Pancreas (tissue), 10 donors: ENCODE measurements at places on chromosomes 5 and 9.

- no peak for DNase-seq
These were observed 4.8 kb upstream of the CDH10 start for GRCh38 chr5:24649531-24649930.

DNA sequence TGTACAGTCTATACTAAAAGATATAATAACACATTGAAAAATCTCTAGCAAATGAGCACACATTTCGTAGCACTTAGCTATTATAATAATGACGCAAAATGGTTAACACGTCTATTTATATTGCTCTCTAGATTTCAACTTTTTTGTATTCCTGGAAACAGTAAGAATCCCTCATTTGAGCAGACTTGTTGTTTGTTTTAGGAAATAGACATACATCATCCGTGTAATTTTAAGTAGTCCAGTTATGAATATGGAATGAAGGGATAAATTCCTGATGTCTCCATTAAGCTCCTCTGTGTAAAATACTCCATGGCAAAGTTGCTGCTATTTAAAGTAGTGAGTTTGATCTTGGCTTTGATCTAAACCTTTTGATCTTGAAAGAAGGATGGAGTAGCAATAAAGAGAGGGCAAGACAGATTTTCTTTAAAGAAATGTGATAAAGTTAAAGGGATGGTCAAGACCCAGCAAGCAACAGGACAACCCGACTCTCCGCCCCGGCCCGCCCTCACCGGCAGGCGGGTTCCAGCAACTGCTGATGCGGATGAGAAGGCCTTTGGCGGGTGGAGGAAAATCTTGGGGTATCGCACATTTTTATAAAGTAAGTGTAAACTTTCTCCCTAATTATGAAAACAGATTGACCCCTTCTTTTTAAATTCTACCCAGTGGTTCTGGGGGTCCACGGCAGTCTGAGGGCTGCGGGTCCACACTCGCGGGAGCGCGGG lies 277.4 kb downstream of the AOPEP start:
- DNase-seq = no peak

- DNase-seq = no peak
These were observed 20.2 kb downstream of the ATPSCKMT start for GRCh38 chr5:10229306-10230048.

DNA sequence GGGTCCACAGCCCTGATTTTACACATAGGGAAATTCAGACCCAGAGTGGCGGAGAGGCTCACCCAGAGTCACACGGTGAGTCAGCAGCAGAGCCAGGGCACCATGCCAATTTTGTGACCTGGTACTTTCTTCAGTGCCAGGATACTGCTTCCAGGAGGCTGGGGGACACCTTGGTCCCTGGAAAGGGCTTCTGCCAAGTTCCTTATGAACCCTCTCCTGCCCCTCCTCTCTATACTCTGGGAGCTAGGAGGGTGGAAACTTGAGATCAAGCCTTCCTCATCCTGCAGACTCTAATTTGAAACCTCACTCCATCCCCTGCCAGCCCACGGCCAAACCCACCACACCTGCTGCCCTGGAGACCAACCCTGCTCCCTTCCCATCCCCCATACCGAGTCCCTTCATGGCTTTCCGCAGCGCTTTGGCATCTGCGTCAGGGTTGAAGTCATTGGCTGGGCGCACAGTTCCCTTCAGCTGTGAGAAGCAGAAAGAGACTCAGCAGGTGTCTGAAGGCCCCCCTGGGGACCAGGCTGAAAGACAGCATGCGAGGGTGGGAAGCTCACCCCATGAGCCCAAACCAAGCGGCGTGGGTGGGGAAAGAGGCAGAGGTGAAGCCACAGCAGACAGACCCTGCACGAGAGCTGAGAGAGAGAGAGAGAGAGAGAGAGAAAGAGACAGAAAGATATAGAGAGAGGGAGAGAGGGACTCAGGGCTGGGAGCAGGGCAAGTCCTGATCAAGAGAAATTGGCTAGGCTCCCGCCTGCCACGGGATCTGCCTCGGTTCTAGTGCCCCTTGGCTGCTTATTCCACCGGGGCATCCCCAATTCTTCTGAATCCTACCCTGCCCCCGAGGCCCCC lies 33.5 kb downstream of the ANXA6 start:
- DNase-seq = peak; percentile 88

- DNase-seq = no peak
These were observed 106.0 kb downstream of the CAAP1 start for GRCh38 chr9:26786564-26786963.

GRCh38 chr5:168693297-168693696 lies 114.1 kb upstream of the PANK3 start:
- no peak for DNase-seq

GRCh38 chr9:19992556-19992955 lies 203.7 kb upstream of the SLC24A2 start:
- DNase-seq = no peak

DNA sequence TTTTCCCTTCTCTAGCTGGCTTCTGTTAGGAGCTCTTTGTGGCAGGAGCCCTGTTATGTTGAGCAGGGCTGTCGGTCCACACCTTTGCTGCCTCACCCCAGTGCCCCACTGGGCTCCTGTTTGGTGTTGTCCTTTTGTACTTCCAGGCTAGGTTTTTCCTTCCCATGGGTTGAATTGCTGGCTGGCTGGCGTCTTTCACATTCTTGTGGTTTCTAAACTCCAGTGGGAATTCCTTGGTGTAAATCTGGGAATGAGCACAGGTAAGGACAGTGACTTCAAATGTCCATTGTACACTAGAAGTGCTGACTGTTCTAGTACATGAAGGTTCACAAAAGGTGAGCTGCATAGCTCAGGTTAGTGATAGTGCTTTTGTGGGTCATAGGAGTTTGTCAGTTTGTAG lies 30.4 kb downstream of the RASGRF2 start:
- no peak for DNase-seq

DNA sequence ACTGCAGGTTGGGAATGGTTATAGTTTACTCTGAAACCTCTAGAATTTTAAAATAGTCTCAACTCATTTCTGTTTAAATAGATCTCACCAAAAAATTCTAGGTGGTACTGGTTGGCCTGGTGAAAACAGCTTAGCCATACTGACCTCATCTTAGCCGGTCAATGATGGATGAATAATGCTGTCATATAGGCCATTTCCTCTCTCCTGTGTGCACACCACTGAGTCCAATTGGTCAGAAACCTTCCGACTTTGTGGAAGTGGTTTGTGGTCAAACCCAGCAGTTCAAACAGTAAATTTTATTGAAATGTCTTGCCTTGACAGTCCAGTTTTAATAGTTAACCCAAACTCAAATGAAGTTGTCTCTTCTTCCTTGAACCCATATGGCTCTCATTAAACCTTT lies 98.6 kb downstream of the GIN1 start:
- DNase-seq = no peak

DNA sequence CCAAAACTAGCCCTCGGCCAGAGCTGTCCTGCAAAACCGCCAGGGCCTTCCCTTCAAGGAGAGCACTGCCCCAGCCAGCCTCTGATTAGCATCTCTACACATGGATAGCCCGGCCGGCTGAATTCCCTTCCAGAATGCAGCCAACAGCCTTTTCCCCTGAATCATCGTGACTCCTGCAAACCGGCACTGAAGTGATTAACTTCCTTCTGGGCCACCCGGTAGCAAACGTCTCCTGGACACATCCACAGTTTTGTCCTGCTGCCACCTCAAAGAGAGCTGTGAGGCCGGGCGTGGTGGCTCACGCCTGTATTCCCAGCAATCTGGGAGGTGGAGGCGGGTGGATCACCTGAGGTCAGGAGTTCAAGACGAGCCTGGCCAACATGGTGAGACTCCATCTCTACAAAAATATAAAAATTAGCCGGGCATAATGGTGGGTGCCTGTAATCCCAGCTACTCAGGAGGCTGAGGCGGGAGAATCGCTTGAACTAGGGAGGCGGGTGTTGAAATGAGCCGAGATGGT lies 21.1 kb upstream of the EEIG1 start:
- DNase-seq = no peak

- no peak for DNase-seq
These were observed 135.6 kb downstream of the NTRK2 start for GRCh38 chr9:84804951-84805694.

DNA sequence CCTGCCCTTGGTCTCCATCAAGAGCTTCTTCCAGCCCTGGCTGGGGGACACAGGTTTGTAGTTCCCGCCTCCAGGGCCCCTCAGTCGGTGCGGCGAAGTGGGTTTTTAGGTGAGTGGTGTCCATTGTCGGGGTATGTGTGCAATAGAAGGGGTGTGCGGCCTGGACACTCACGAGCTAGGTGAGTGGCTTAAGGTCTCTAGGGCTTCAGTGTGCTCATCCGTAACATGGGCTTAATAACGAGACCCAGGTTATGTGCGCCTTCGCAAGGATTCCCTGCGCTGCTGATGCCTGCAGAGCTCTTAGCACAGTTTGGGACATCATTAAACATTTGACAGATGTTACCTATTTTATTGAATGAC lies 656 bp downstream of the CEP78 start:
- no peak for DNase-seq

- no peak for DNase-seq
These were observed 71.8 kb upstream of the NFIL3 start for GRCh38 chr9:91495450-91495849.

DNA sequence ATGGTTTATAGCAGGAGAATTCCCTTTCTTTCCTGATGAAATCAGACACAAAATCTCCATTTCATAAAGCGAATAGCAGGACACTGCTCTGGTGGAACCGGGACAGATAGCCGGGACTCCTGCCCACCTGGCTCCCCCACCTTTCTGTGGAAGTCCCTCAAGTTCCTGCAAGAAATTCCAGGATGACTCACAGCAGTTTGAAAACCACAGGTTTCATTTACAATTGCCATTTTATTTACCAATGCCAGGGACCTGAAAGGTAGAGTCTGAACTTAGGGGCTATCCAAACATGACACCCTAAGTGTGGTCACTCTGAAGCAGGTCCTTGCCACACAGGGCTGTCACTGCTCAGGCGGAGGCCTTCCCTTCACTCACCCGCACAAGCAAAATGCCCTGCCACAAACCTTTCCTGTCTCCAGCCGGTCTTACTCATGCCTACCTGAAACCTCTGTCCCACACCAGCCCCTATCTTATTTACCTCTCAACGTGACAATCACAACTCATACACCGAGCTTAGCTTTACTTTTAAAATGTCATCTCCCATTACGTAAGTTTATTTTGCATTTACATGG lies 63.3 kb upstream of the TAF1L start:
- no peak for DNase-seq

GRCh38 chr5:149638546-149639241 lies 57.4 kb downstream of the ARHGEF37 start:
- no peak for DNase-seq

- DNase-seq = no peak
These were observed 73.7 kb downstream of the VPS13A start for GRCh38 chr9:77251050-77251449.

DNA sequence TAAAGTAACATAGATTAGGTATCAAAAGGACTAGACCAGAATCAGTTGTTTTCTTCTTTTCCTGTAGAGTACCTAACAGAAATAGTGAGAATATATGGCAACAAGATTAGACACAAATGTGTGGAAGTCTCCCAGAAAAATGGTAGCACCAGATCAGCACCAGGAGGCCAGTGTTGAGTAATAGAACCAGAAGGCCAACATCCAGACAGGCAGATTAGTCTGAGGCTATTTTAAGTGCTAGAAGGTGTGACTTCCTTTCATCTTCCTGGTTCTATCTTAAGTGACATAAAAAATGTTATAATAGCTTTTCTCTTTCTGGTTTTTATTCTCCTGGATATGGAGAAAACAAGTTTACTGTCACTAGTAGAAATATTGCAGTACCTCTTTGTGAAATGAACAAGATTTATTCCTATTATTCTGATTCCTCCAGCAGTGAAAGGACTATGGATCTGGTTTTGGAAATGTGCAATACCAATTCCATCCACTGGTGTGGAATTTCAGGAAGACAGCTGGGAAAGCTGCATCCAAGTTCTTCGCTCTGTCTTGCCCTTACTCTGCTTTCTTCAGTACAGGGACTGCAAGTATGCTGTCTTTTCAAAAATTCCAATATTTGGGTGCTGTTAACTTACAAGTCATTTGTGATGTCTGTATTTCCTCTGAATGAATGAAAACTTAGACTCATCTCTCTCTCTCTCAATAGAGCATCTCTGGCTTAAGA lies 39.1 kb downstream of the SHLD3 start:
- no peak for DNase-seq

DNA sequence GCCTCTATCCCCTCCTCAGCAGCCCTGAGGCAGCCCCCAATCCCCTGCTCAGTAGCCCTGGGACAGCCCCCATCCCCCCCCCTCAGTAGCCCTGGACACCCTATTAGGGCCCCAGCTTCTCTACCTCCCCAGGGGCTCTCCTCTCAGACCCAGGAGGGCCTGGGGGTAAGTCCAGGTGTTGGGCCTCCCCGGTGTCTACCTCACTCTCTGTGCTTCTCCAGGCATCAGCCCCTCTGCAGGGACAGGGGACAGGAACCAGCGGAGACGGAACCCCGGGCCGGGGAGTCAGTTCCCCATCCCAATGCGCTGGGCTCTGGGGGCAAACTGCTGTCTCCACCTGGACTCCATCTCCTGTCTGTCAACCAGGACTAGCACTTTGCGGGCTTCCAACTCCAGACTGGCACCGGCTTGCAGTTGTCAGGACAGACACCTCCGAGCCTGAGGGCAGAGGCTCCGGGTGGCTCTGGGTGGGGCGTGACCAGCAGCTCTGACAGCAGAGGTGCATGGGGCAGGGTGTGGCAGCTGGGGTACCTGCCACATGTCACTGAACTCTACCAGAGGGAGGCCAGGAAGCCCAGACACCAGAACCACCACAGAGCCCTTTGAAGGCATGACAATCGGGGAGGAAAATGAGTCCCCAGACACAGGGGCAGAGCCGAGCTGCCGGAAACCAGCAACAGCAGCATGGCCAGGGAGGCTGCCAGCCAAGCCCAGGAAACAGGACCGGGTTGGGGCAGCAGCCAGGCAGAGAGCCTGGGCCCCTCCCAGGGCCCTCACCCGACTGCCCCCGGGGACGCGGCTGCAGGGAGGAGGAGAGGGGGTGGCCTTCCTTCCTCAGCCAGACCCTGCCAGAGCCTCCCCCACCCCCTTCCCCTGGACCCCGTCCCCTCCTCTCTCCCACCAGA lies 17.7 kb upstream of the UBAC1 start:
- DNase-seq = no peak

GRCh38 chr9:37942621-37943344 lies 38.9 kb upstream of the SLC25A51 start:
- no peak for DNase-seq

- DNase-seq = peak; percentile 51
These were observed 68.7 kb upstream of the ZNF618 start for GRCh38 chr9:113807173-113808061.

DNA sequence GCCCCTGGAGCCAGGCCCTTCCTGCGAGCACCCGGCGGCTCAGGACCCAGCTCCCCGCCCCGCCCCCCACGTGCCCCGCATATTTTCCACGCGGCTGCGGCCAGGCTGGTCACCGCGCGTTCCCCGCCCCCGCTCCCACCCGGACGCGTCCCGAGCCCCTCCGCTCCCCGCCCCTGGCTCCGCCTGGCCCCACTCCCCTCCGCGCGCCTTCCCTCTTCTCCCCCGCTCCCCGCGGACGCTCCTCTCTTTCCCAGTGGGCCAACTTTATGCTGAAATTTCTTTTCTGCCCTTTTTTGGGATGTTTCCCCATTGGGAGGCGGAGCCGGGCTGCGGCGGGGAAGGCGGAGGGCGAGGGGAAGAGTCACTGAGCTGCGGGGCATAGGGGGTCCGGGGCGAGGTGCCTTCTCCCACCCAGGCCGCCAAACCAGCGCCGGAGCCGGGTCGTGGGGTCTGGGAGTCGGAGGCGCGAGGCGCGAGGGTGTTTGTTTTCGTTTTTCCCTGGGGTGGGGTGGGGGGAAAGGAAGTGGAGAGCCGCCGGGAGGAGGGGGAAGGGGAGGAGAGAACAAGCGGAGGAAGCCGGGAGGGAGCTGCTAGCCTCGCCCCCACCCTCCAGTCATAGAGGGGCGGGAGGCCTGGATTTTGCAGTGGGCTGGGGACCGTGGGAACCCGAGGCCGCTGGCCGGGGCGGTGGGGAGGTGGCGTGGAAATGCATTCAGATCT lies 1.0 kb upstream of the TPM2 start:
- DNase-seq = peak; percentile 73
